T-helper 17 cell (primary cell): ENCODE measurements at places on chromosomes 1 and 21.

DNA sequence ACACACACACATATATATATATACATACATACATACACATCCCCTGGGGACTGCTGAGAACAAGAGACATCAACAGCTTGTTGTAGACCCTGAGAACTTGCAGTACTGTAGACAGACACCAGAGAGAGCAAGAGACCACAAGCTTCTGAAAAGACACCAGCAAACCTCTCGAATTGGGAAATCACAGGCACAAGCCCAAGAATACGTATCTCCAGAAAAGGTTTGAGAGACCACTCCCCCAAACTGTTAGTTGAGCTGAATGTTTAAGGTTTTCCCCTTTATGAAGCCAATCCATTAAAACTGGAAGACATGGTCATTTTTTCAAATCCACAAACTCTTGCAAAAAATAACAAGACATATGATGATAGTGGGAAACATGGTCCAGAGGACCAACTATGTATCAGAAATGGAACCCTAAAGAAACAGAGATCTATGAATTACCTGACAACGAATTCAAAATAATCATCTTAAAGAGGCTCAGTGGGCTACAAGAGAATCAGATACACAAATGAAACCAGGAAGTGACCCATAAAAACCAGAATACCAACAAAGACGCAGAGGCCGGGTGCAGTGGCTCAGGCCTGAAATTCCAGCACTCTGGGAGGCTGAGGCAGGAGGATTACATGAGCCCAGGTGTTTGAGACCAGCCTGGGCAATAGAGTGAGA, 45.1 kb downstream of the SLC2A1 start:
- no peak for DNase-seq

DNA sequence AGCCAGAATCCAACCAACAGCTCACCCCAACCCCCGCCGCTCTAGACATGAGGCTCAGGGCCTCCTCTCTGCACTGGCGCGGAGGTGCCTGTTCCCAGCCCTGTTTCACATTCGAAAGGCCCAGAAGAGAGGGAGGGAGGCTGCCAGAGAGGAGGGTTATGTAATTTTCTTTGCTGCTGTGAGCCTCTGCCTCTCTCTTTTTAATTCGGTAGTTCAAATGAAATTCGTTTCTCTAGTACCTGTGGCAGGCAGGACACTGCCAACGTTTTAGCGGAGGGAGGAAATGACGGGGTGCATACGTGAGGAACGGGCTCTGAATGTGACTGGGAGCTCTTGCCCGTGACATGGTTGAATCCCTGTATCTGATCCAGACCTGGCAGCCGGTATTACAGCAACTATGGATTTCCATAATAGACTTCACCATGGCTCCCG, 9.4 kb downstream of the PRDM16 start:
- DNase-seq: no peak

GRCh38 chr1:92487078-92487605, 417 bp upstream of the GFI1 start:
- DNase-seq: no peak

- DNase-seq: peak; percentile 39
These were observed 5.3 kb upstream of the SLC6A9 start for GRCh38 chr1:44036409-44037139.

DNA sequence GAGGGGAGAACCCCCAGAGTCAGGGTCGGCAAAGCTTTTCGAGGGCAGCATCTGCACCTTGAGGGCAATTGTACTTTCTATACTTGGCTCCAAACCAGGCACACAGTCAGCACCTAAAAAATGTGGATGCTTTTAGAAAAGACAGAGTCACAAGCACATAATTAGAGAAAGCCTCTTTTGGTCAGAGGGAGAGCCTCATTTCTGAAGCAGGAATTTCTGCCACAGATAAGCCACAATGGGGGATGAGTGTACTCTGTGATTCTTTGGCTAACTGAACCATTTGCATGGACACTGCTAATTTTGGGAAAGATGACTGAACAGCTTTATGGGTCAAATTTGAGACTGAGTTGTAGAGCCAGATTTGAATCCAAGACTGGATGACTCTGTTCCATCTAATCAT, 635.7 kb downstream of the KIF26B start:
- no peak for DNase-seq

GRCh38 chr1:157915859-157916258, 74.3 kb upstream of the CD5L start:
- no peak for DNase-seq

DNA sequence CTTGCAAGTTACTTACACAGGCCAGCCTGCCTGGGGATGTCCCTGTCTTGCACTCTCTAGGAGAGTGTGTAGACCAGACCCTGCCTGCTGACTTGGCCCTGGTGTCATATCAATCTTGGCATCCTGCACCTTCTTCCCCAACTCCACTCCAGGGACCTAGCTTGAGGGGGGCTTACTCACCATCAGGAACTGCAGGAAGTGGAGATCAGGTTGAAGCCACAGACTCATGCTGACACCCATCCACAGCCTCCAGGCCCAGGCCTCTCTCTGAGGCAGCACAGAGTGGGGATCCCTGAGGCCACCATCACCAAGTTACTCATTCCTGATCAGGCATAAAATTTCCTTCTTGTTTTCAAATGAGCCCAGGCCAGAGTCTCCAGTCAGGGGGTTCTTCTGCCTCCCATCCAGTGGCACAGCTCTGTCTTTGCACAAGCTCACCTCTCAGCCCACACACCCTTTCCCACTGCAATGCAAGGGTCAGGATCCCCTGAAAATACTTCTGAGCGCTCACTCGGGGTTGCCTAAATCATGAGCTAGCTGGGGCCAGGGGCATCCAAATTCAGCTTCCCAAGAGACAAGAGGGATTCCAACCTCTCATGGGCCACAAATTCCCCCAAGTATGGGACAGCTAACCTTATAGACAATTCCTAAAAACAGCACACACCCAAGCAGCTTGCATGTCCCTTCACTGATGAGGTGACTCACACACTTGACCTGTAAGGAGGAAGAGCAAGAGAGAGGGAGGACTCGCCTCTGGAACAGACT, 33.5 kb downstream of the CSMD2 start:
- DNase-seq: no peak

GRCh38 chr21:42063191-42063570, 7.9 kb upstream of the UMODL1 start:
- DNase-seq: no peak

DNA sequence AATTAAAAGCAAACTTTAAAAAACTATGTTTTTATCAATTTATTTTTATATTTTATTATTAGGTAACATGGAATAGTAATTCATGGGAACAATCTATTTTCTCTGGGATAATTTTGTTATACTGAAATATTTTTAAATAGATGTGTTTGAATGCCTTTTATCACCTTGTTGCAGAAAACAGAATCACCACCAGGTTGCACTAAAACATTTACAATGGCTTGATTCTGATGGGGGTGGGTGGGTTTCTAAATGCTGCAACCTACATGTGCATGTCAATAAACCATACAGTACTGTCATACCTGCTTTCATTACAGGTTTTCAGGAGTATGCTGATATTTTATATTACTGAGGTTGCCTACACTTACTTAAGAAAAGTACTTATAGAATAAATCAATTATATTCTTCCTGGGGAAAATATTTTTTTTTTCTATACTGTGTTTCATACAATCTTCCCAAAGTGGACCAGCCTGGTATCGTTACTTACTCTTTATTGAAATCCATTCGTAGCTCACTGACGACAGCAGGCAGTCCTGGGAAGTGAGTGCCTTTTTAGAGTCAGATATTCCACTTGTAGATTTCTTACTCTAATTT, 132.8 kb downstream of the PTPRC start:
- no peak for DNase-seq

DNA sequence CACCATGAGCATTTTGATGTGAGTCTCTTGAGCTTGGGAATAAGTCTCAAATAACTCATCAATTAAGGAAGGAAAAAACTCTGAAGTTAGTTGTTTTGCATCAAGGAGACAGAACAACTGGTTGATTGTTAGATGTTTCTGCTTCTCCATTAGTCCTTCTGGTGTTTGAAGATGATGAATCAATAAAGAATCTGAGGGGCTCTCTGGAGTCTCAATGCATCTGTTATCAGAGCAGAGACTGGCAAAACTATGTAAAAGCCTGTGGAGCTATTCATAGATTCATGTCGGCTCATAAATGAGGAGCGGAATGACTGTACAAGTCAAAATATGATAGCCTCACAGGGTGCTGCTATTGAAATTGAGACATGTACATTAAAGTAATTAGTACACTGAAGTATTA, 73.3 kb upstream of the ZC3H11B start:
- DNase-seq: no peak

DNA sequence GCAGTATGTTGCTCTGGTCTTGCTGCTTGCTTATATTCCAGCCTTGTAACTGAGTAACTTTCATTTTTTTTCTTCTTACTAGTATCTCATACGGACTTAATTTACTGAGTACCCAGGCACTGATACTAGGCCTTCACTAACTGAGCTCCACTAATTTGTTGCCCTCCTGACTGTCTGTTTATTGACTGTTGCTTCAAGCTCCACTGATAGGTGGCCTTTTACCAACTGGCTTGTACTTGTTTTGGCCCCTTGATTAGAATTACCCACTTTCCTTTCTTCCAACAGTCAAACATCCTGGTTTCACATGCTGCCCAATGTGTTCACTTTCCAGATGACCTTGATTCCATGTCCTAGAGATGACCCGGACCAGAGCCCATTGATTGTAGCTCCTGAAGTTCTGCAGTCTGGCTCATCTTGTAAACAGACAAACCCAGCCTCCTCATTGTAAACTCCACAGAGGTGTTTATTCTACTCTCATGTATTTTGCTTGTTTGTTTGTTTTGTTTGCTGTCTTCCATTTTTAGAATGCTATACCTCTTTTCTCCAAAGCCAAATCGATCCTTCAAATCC, 27.7 kb downstream of the RGS1 start:
- DNase-seq: no peak

- no peak for DNase-seq
These were observed 8.5 kb downstream of the KYAT3 start for GRCh38 chr1:88983791-88984559.

GRCh38 chr1:169312084-169312954, 55.3 kb downstream of the NME7 start:
- DNase-seq: no peak

DNA sequence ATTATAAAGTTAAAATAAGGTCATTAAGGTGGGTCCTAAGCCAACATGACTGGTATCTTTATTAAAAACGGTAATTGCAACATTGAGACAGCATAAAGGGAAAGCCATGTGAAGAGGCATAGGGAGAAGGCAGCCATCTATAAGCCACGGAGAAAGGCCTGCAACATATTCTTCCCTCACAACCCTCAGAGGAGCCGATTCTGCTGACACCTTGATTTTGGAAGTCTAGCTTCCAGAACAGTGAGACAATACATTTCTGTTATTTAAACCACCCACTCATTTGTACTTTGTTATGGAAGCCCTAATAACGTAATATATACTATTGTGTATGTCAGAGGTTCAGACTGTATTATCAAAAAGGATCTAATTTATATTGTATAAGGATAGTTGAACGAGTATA, 190.8 kb downstream of the PDE4B start:
- DNase-seq: no peak

DNA sequence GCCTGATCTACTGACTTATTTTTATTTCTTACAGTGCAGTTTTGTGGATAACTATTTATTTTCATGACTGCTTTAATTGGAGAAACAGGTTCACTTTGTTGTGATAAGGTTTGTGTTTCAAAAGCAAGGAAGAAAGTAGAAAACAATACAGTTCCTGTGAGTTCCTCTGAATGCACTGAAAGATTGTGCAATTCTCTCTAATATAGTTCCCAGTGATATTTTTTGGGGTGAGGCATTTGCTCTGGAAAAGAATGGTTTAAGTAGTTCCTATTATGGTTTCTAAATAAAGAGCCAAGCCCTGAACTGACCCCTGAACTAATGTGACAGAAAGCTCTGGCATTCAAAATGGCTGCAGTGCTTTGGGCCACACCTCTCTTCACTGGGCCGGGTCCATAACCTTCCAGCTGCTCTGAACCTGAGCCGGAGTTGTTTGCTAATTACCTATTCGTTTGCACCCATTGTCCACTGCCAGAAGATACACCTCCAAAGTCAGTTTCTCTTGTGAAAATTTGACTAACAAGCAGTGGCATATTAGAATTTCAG, 56.6 kb upstream of the VTCN1 start:
- DNase-seq: no peak

DNA sequence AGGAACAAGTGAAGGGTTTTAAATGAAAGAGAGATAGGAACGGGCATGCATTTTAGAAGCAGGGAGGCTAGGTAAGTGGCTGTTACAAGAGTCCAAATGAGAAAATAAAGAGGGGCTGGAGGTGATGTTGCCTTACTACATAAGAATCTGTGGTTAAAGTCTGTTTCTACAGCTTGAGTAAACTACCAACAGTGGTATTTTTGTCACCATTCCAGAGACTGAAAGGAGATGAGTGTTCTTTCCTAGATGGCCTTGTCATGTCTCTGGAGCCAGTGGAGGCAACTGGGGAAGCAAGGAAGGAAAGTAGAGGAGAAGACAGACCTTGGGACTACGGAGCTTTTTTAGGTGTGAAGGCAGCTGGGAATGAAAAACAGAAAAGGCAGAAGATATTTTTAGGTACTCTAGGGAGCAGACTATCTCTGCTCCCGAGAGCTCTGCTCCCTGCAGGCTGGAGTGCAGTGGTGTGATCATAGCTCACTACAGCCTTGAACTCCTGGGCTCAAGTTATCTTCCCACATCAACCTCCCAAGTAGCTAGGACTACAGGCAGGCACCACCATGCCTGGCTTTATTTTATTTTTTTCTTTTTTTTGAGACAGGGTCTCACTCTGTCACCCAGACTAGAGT, 12.2 kb downstream of the HDAC1 start:
- DNase-seq: no peak
